Kidney epithelial cell (primary cell): ENCODE measurements at places on chromosomes 3 and 15. TPM values are rescaled to one million over a fixed set of nuclear protein-coding genes. Genes with fewer than 3 reads are reported as not detected.

Gene BCHE
- total RNA-seq = 6.6 and 12.7 TPM in 2 replicates

Gene FYCO1
- 26.7 and 32.2 TPM in 2 replicates for total RNA-seq

Gene KNG1
- total RNA-seq = not detected in 2 replicates

Gene SMCO1
- not detected in 2 replicates for total RNA-seq

Gene ALDH1L1
- 1.0 and 1.2 TPM in 2 replicates for total RNA-seq

Gene XXYLT1
- total RNA-seq = 18.7 and 20.2 TPM in 2 replicates

Gene NXPE3
- total RNA-seq = 13.6 and 16.9 TPM in 2 replicates

Gene ATP8B4
- total RNA-seq = 0.25 and 0.82 TPM in 2 replicates

Gene MYO5C
- total RNA-seq = 26.4 and 30.9 TPM in 2 replicates

Gene GPR160
- total RNA-seq = 13.2 and 14.2 TPM in 2 replicates

Gene SIDT1
- total RNA-seq = 0.04 and 0.14 TPM in 2 replicates

Gene HTR3E
- not detected in 2 replicates for total RNA-seq

Gene CMTM6
- total RNA-seq = 83.7 and 102 TPM in 2 replicates
